ENCODE measurements at places on chromosomes 13 and 19.

DNA sequence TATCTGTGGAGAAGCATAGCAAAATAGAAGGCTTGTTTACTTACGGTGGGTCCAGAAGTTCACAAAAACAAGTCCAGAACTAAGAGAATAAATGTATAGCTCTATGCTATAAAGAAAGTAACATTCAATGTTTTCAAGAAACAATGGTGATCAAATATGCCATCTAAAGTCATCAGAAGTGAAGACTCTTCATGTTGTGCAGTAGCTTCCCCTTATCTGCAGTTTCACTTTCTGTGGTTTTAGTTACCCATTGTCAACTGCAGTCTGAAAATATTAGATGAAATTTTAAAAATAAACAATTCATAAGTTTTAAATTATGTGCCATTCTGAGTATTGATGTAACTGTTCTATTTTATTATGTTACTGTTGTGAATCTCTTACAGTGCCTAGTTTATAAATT is 72.5 kb downstream of the EDNRB start:
- no peak for DNase-seq

GRCh38 chr19:39474139-39474620 is 6.5 kb upstream of the TIMM50 start:
- DNase-seq, result peak; percentile 38

DNA sequence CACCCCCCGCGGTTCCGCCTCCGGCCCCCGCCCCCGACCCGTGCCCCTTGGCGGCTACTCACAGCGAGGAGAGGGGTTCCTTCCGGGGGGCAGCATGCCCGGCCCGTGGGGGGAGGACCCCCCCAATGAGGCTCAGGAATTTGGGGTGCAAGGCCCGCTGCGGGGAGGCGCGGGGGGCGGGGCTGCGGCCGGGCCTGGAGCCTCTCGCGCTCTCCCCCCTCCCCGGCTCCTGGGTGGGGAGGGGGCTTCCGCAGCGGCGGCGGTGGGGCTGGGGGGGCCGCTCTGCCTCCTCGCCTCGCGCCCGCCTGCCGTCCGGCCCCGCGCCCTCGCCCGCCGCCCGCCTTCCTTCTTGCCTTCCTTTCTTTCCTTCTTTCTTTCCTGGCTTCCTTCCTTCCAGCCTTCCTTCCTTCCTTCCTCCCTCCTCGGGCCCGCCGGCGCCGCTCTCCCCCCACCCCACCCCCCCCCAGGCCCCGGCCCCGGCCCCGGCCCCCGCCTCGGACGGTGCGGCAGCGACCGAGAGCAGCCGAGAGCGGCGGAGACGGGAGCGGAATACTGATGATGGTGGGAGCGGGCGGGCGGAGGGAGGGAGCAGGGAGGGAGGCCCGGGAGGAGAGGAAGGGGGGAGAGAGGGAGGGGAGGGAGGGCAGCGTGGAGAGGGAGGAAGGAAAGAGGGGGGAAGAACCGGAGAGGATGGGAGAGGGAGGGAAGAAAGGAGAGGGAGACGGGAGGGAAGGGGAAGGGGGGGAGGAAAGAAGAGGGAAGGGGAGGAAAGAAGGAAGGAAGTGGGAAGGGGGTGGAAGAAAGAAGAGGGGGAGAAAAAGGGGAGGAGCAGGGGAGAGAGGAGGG is at the start of gene LRRC4B:
LRRC4B (minus strand) TSS at position 554 of the 846 bp plus-strand sequence. CDS start 19,597 bp downstream, outside the sequence.
- DNase-seq, result peak; percentile 84

- DNase-seq, result no peak
Measured at GRCh38 chr13:86907156-86907555, 764.0 kb upstream of the SLITRK5 start.

GRCh38 chr19:17246681-17247425 is 1.1 kb upstream of the NR2F6 start:
- peak; percentile 89 for DNase-seq

DNA sequence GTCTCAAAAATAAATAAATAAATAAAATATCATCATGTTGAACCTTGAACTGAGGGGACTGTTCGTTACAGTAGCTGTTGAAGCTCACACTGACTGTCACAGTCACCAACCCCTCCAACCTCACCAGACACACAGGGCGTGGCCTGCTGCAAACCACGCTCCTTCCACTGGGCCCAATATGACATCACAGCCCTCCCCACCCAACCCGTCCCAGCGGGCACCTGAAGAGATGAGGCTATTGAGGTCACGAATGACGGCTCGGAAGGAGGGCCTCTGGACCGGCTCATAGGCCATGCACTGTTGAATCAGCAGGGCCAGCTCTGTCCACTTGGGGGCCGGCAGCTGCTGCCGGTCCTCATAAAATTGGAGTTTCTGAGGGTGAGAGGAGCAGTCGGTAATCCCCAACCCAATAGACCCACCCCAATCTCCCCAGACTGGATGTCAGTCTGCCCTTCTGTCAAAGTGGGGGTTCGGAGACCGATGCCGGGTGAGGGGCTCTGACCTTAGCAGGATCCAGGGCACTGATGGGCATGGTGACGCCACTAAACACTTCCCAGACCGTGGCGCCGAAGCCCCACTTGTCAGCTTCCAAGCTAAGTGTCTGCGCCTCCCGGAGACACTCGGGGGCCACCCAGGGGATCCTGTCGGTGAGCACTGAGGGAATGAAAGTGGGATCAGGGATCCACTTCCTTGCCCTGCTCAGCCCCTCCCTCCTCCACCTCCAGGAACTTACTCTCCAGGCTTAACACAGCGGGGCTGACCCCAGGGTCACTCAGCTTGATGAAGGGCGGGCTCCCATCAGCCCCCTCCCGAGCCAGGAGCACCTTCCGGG is 13.2 kb downstream of the JAK3 start:
- DNase-seq, result no peak

DNA sequence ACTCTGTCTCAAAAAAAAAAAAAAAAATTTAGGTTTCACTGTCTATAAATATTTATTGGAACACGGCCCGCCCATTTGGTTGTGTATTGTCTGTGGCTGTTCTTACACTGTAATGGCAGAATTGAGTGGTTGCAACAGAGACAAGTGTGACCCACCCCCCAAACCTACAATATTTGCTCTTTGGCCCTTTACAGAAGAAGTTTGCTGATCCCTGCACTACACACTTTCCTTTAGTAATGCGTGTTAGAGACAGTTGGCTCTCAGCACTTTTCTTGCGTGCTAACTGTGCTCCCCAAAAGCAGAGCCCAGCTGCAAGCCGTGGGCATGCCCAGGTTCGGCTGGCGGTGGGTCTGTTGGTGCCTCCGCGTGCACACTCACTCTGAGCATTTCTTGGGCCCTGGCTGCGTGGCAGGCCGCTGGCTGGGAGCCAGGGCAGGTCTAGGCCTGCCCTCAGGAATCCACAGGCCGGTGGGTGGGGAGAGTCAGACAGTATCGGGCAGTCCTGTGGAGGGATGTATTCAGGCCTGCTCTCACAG is 72.6 kb downstream of the SIPA1L3 start:
- no peak for DNase-seq

GRCh38 chr13:68254151-68254550 is 1024.0 kb upstream of the PCDH9 start:
- DNase-seq, result no peak

GRCh38 chr13:40993987-40994386 is 25.1 kb downstream of the ELF1 start:
- DNase-seq, result no peak

DNA sequence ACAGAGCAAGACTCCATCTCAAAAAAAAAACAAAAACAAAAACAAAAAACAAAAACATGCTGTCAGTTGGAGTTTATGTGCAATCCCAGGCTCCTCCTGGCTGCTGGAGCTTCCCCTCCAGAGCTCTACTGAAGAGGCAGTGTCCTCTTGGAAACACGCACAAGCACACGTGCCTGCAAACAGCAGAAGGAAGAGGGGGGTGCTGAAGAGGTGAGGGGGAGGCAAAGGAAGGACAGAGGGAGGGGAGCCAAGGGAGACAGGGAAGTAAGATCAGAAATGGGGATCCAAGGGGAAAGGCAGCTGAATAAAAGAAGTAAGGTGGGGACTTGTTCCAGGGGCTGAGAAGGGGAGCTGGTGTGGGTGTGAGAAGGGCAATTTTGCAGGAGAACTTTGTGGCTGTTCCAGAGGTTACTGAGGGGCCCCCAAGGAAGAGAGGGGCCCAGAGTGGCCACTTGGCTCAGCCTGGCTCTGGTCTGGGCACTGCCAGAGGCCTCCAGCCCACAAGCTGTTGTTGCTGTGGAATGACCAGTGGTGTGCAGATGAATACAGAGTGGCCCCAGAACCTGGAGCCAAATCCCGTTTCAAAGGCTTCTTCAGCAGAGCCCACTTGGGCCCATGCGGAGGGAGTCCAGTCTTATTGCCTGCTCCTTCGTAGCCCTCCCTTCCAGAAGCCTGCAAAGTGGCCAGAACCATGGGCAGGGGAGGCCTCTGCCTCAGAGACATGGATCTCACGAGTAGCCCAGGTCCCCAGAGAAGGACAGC is 34.4 kb downstream of the LYL1 start:
- peak; percentile 88 for DNase-seq

- no peak for DNase-seq
Measured at GRCh38 chr13:109707742-109708617, 78.4 kb downstream of the IRS2 start.

DNA sequence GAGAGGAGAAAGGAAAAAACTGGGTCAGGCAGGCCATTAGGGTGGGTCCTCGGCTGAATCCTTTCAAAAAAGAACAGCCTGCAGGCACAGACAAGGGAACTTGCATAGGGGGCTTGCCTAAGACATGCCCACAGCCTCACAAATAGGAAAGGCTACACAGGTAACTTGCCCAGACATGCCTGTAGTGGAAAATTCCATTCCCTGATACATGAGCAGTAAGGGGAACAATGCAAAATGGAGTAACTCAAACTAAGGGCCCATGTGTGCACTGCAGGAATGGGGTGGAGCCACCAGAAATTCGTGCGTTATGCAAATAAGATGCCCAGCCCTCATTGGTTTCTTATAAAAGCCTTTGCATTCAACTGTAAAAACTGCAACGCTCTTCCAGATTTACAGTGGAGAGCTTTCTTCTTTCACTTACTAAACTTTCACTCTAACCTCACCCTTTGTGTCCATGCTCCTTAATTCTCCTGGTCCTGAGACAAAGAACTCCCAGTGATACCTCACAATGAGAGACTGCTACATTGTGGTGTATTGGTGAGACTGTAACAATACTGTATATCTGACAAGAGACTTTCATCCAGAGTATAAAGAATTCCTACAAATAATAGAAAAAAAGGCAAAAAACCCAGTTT is 59.5 kb upstream of the SLITRK1 start:
- no peak for DNase-seq

GRCh38 chr13:33349986-33350826 is 64.7 kb upstream of the STARD13 start:
- DNase-seq, result peak; percentile 87

DNA sequence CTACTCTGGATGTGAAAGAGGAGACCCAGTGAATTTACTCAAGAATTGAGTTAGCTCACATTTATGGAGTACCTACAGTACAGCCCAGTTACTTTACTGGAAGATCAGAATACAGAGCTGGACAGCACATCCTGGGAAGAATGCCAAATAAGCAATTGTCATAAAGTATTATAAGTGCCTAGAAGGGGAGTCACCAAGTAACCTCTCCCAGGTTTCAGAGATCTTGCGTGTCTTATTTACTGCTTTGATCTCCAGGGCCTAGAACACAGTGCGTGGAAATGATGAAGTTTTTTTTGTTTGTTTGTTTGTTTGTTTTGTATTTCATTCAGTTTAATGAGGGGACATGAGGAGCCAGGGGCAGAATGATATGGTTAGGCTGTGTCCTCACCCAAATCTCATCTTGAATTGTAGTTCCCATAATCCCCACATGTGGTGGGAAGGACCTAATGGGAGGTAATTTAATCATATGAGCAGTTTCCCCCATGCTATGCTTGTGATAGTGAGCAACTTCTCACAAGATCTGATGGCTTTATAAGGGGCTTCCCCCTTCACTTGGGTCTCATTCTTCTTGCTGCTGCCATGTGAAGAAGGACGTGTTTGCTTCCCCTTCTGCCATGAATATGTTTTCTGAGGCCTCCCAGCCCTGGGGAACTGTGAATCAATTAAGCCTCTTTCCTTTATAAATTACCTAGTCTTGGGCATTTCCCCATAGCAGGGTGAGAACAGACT is 5.2 kb downstream of the GARRE1 start:
- DNase-seq, result no peak

DNA sequence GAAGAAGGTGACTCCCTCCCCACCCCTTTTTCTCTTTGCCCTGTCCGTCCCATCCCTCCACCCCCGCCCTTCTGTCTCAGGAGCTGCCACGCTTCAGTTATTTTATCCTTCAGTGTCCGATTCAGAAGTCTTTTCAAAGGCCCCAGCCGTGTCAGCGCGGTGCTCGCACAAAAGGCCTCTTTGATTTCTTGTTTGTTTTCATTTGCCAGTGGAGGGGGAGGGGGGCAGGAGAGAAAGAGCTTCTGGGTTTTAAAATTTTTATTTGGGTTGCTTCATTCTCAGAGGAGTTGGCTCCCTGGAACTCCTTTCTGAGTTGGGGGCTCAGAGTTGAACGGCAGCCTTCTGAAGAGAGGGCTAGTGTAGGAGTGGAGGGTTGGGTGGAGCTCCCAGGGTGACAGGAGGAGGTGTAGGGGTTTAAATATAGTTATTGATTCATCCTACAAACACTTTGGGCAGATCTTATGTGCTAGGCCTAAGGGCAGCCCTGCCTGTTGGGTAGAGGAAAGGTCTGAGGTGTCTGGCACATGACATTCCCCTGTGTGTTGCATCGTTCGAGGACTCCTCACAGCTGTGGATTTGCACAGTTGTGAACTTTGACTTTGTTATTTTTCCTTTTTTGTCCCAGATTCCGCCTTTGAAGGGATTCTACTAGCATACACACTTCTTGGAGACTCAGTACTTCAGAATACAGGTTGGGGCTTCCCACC is 36.8 kb downstream of the NFIX start:
- DNase-seq, result peak; percentile 41

GRCh38 chr19:6235031-6235951 is 44.5 kb downstream of the MLLT1 start:
- DNase-seq, result peak; percentile 11

- DNase-seq, result no peak
Measured at GRCh38 chr13:24108615-24108965, 51.9 kb upstream of the SPATA13 start.

GRCh38 chr13:38693641-38694040 is 6.8 kb downstream of the FREM2 start:
- DNase-seq, result no peak

- DNase-seq, result peak; percentile 13
Measured at GRCh38 chr13:81577601-81578195, 1236.8 kb upstream of the SPRY2 start.

- peak; percentile 67 for DNase-seq
Measured at GRCh38 chr13:29522044-29522685, 73.3 kb downstream of the SLC7A1 start.

DNA sequence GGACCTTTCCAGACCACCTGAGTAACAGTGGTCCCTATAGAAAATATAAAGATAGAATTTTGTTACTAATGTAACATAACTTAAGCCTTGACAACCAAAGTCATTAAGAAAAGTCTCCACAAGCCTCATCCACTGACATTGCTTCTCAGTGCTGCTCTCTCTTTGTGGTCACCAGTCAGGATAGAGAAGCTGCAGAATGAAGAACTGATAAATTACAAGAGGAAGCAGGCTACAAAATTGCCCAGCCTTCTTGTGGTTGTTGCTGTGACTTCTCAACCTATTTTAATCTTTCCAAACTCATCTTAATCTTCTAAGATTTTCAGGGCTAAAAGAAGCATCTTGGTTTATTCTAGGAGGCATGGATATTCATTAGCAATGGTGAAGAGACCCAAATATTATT is 343.8 kb downstream of the MZT1 start:
- DNase-seq, result peak; percentile 2

All from muscle of leg (tissue), 16 donors.